ENCODE measurements at places on chromosomes 7 and 10.

- no peak for DNase-seq
Observed at GRCh38 chr7:36388423-36388822, 1.2 kb upstream of the ANLN start.

GRCh38 chr10:2746638-2747037 lies 320.7 kb upstream of the PFKP start:
- DNase-seq: no peak

DNA sequence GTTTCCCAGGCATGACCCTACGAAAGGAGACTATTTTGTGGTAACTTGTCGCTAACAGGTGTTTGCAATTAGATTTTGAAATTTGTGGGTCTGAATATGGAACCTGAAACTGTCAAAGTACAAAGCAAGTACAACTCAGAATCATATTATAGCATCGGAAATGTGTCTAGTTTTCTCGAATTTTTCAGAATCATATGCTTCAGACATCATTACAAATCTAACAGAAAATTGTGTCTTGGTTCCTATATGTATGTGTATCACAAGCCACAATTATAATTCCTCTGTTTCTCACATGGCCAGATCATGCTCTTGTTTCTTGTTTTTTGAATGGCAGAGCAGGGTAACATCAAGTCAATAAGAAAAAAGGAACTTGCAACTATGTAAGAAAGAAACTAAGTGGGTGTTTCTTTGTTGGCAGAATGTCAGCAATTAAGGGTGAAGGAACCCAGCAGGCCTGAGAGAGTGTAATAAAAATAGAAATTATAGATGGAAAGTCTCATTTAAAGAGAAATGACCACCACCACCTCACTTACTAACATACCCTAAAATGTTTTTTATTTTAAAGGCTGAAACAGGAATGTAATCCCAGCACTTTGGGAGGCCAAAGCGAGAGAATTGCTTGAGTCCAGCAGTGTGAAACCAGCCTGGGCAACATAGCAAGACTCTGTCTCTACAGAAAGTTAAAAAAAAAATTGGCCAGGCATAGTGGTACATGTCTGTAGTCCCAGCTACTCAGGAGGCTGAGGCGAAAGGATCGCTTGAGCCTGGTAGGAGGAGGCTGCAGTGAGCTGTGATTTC lies 51.3 kb downstream of the PRTFDC1 start:
- DNase-seq: no peak

- no peak for DNase-seq
Observed at GRCh38 chr7:36567699-36568451, 156.4 kb downstream of the AOAH start.

- DNase-seq: no peak
Observed at GRCh38 chr7:47000561-47000960, 581.4 kb downstream of the TNS3 start.

DNA sequence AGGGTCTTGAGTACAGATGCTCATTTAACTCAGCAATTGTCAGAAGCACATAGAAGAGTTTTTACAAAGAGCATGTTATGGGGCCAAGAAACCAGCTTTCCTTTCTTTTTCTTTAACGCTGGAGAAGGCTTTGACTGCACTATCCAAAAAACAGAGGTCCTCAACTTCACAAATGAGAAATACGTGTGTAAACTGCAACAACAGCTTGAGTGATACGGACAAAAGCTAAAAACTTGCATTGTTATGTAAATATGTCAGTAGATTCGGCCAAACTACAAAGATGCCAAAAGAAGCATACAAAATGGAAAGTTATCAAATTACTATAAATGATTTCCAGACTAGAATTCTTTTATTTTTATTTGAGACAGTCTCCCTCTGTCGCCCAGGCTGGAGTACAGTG lies 62.4 kb upstream of the C10orf90 start:
- no peak for DNase-seq

DNA sequence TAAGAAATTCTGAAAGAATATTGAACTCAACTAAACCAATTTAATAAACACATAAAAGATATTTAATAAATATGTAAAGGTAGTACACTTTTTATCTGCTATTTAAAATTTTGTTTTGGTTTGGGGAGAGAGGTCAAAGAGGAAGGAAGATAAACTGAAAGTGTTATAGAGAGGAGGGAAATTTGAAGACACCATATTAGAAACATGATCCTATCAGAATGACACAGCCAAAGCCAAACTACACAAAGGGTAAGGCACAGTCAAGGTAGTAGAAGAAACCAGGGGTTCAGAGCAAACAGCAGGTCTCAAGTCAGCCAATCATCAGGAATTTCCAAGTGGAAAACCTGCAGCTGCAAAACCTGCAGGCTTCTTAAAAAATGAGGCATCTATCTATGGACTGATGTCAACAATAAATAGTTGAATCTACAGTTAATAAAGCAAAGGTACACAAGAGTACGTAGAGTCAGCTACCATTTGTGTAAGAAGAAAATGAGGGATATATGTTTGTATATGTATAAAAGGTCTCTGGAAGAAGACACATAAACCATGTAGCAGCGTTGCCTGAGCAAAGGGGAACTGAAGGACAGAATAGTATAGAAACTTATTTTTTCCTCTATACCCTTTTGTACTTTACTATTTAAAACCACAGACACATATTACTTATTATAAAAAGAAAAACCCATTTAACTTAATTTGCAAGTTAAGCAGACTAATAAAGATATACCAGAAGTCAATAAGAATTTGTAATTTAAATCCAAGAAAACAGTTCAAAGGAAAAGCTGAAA lies 10.0 kb downstream of the ZNF800 start:
- DNase-seq: no peak

- DNase-seq: no peak
Observed at GRCh38 chr10:119020627-119020946, 8.9 kb upstream of the NANOS1 start.

- DNase-seq: no peak
Observed at GRCh38 chr7:69180662-69181061, 417.6 kb upstream of the AUTS2 start.

DNA sequence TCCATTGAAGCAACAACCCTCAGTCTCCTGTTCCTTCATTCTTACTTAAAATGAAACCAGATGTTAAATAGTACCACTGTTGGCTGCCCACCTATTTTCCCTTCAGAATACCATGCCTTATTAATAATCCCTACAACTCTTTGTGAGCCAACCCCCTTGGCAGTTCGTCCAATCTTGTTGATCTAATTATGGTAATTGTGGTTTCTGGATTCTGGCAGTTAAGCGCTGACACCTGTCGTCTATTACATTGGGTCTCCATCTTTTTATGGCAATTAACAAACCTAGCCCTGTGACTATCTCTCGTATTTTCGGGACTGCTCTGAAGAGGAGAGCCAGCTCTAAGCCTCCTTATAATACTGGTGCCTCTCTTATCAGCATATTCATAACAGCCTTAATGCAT lies 432.0 kb downstream of the ATRNL1 start:
- no peak for DNase-seq

GRCh38 chr7:89695241-89695640 lies 459.0 kb upstream of the STEAP1 start:
- no peak for DNase-seq

GRCh38 chr10:73932620-73933112 lies 21.7 kb downstream of the PLAU start:
- DNase-seq: no peak

GRCh38 chr10:91682912-91683311 lies 50.0 kb upstream of the PPP1R3C start:
- no peak for DNase-seq

DNA sequence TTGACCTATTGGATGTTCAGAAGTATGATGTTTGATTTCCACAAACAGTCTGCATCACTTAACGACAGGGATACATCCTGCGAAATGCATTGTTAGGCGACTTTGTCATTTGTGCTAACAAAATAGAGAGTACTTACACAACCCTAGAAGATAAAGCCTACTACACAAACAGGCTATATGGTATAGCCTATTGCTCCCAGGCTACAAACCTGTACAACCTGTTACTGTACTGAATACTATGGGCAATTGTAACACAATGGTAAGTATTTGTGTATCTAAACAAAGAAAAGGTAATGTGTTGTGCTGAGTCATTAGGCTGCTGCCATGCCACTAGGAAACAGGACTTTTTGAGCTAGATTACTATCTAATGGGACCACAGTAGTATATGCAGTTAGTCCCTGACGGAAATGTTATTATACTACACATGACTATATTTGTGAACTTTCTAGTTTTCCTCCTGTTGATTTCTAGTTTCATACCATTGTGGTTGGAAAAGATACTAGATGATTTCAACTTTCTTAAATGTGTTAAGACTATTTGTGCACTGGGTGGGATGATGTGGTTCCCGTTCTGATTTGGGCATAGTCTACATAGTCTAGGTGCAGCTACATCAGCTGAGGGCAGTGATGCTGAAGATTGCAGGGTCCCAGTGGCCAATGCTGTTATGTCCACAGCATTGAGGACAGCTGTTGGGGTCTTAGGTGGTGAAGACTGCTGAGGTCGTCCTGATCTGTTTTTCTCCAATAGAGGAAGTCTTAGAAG lies 161.7 kb downstream of the HTR7 start:
- DNase-seq: no peak

GRCh38 chr7:105219771-105220160 lies 169.0 kb downstream of the SRPK2 start:
- peak; percentile 73 for DNase-seq

GRCh38 chr10:88156341-88156740 lies 292.9 kb downstream of the PTEN start:
- DNase-seq: peak; percentile 83

DNA sequence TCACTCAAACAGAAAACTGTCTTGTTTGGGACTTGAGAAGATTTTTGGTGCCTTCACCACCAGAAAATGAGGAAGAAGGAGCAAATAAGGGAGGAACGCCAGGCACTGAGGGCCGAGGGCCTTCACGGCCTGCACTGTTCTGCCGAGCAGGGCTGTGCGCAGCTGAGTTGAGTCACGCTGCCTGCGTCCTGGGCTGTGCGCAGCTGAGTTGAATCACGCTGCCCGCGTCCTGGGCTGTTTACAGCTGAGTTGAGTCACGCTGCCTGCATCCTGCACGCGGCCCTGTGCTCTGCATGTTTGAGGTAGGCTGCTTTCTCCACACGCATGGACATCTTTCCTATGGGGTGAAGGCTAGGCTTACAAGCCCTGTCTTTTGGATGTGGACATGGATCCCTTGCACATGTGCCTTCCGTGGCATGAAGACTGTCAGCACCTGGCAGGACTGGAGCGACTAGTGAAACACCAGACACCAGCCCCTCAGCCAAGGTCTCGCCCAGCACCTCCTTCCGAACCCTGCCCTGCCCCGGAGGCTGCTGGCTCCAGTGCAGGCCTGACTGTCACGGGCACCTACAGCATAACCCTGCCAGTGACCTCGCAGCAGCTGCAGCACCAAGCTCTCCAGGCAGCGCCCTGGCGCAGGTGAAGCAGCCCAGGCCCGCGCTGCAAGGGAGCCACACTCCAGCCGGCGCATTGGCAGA lies 96.7 kb downstream of the HTR5A start:
- DNase-seq: peak; percentile 92

- peak; percentile 60 for DNase-seq
Observed at GRCh38 chr7:104980841-104981671, 32.9 kb upstream of the KMT2E start.

DNA sequence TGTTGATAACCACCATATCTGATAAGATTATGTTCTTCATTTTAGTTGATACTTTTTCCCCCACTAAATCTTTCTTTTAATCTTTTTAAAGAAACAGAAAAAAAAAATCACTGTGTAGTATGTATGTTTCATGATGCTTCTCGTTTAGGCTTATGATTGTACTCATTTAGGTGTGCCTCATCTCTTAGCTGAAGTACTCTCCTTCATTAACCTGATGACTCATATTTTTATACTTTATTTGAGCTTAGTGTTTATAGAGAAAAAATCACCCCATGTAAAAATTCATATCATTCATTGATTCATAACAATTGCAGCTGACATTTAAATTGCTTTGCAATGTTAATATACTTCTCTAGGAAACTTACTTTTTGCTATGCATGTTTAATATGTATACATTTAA lies 158.9 kb downstream of the MLLT10 start:
- DNase-seq: no peak

DNA sequence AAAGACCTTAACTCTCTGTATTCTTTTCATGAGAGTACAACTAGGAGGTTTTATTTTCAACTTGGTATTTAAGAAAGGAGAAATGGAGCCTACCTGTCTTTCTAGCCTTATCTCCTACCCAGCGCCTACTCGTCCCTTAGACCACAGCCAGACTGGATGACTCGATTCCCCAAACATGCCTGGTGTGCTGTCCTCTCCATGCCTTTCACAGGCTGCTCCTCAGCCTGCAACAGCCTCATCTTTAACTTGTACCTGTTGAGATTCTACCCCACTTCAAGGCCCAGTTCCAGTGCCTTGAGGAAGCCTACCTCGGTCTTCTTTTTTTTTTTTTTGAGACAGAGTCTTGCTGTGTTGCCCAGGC lies 29.4 kb downstream of the CPA1 start:
- peak; percentile 36 for DNase-seq

GRCh38 chr7:16926283-16926682 lies 44.5 kb upstream of the AGR3 start:
- peak; percentile 31 for DNase-seq

GRCh38 chr7:2776401-2776800 lies 67.7 kb downstream of the GNA12 start:
- DNase-seq: no peak

- DNase-seq: no peak
Observed at GRCh38 chr10:3119796-3120459, 52.6 kb downstream of the PFKP start.

DNA sequence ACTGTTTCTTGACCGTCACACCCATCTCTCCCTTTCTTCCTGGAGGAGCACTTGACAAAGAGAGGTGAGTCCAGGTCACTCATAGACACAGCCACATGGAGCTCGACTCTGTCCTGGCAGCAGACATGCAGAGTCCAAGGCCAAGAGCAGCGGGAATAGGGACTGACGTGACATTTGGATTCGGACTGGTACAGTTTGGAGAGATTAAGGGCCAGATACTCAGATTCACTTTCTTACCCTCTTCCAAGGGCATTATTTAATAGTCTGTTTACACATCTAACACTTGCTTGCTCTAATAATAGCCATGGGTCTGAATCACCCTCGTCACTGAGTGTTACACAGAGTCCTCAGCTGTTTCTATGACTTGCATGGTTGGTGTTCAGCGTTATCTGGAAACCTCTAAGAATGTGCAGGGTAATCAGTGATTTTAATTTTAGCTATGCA lies 39.2 kb upstream of the OTUD1 start:
- DNase-seq: peak; percentile 83

- DNase-seq: peak; percentile 29
Observed at GRCh38 chr10:57338823-57339558, 928.7 kb downstream of the IPMK start.

DNA sequence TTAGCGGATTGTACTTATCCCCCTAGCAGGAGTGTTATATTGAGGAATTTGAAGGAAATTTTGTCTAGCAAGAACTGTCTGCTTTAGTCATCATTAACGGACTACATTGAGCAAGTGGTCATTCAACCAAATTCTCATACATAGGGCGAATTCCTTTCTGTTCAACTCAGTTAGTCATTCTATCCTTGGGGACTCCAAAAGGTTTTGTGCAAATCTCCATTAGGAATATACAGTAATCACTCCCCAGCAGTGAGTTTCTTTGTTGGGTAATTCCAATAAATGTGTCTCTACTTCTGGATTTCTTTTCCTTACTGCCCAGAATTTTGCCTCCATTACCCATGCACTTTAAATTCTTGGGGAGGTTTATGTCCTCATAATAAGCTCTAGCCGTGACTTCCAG lies 51.1 kb downstream of the EPDR1 start:
- peak; percentile 52 for DNase-seq

- DNase-seq: no peak
Observed at GRCh38 chr10:51186361-51186760, 112.1 kb downstream of the PRKG1 start.
